ENCODE measurements at places on chromosomes 4 and X. TPM values are rescaled to one million over a fixed set of nuclear protein-coding genes. Genes with fewer than 3 reads are reported as not detected.

GRCh38 chr4:36930562-36931111 lies 313.9 kb upstream of the NWD2 start:
- no peak for DNase-seq

DNA sequence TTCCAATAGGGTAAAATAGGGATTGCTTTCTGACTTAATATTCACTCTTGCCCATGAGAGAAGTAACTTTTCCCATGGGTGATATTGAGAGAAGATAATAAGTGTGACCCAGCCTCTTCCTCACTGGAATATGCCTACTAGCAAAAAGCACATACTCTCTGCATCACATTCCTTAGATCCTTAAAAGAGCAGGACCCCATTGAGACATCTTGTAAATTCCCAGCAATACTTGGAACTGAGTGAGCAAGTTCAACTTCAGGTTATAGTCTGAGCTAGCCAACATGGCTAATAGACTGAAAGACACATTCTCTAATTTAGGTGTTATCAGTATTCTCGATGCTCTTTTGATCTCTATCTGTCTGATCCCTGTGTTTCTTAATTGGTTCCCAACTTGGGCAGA lies 1372.3 kb downstream of the STIM2 start:
- DNase-seq, result no peak

DNA sequence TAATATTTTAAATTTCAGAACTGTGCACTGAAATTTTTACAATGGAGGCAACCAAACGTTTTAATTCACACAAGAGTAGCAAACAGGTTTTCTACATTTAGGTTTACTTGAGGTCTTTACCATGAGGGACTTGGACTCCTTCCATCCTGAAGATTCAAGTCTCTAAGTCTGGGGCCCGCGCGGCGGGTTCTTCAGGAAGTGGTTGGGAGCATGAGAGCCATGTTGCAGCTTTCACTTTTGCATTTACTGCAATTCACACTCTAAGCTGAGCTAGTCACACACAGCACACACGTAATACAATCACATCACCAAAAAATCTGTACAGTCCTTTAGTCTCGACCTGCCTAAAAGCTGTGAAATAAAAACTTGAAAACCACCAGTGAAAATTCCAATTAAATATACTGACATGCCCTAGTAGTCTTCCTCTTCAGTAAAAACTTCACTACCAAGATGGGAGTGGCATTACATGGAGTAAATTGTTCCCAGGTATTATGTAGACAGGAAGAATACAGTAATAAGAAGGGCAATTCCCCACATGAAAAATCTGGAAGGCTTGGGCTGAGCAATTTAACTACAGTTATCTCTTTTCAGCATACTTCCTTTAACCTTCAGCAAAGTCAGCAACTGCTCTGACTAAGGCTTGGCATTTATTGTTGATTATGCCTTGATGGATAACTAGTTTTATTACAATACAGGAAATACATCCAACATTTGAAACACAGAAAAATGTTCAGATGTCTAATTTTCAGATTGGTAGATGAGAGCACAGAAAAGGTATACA lies 571.1 kb upstream of the DIPK2B start:
- DNase-seq, result no peak

Gene PDZD11
- polyA plus RNA-seq, result 46.1 TPM

Gene HSD17B10
- 42.9 TPM for polyA plus RNA-seq

Gene CNOT6L
- polyA plus RNA-seq, result 38.3 TPM

DNA sequence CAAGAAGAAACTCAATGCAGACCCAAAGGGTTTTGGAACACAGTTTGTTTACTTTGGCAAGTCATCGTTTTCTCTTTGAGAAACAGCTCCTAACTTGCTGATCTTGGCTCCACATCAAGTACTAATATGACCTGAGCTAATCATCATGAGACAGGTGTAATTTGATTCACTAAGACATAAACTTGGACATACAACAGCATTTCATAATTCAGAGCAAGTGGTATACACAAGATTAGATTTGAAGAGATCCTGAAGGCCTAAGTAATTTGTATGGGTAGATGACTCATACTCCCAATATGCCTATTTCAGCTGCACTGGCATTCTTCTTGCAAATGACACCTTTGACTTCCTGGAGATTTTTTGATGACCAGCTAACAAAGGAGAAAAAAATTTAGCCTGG lies 1521.7 kb downstream of the RPA4 start:
- no peak for DNase-seq

Gene INTS6L
- polyA plus RNA-seq, result 14.5 TPM

Measured in muscle of arm (tissue), 14 donors.